ENCODE measurements at places on chromosomes 5 and 9.
A peak's percentile ranks its signal among the peaks of the same experiment; 100 is the strongest.

GRCh38 chr5:77751328-77752023 is 24.7 kb downstream of the TBCA start:
- no peak for DNase-seq

DNA sequence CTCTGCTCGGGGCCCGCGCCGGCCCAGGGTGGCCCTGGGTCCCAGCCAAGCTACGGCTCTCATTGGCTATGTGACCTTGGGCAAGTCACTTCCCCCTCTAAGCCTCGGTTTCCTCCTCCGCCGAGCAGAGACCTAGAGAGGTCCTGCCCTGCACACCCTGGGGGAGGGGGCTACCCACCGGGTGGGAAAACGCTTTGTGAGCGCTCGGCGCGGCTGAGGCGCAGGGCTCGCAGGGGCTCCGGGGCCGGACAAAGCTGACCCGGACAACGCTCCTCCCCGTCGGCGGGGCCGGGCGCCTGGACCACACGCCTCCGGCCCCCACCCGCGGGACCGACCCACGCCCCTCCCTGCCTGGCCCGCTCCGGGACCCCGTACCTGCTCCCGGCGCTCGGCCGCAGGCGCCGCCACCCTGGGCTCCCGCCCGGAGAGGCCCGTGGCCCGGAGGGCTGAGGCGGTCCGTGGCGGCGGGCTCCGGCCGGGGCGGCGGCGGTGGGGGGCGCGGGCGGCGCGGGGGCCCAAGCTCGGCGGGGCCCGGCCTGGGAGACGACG is 85.7 kb upstream of the MELK start:
- peak; percentile 87 for DNase-seq

DNA sequence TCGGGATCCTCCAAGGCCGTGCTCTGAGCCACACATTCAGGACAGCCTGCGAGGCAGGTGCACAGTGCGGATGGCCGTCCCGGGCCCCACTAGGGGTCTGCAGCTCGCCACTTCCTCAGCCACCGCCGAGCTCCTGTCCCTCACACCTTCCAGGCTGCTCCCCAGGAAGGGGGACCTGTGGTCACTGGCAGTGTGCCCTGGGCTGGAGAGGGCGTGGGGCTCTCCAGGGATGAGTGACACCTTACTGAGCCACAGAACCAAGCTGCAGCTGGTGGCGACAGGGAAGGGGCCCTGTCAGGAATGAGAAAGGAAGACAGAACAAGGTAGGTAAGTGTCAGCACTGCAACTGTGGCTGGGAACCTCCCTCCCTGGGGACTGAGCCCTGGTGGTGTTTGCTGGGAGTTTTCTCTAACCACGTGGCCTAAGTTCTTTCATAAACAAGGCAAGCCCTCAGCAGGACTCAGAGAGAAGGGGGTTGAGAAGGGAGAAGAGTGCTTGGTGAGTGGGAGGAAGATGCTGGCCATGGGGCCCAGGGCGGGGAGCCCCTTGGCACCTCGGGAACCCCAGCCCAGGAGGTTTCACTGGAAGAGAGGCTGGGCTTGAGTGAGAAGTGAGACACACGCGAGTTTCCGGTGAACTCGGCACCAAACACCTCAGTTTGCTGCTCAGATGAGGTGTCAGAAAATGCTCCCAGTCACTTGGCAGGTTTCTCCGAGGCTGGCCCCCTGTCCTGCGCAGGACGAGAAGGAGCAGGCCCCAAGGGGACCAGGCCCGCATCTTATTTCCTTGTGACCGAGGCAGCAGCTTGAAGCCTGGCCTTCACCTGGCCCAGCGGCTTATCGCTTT is 5.2 kb downstream of the IL13 start:
- DNase-seq, result peak; percentile 55

DNA sequence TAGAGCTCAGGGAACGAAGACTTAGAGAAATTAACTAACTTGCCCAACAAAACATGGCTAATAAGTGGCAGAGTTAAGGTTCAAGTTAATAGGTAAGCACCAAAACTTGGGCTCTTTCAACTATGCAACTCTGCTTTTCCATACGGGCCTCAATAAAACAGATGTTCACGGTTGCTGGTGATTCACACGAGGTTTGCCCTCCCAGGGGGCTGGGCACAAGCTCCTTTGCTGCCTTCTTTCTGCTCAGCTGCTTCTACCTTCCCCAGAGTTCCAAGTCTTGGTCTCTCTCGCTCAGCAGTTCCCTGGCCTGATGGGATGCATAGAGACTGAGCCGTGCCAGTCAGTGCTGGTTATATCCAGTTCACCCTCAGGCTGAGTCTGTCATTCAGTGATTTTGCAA is 217.9 kb downstream of the SREK1 start:
- DNase-seq, result no peak

DNA sequence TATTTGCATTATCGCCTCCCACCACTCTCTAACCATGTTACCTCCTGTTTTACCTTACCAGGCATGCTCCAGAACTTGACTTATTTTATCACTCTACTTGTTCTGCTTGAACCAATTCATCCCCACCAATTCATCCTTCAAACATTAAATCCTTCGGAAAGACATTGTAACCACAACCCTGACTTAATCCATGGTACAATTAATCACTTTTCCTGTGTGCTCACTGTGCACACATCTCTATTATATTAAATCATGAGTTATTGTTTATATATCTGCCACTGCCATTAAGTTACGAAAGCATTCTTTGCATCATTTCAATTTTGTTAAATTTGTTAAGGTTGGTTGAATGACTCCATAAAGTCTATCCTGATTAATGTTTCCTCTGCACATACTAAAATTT is 7.4 kb upstream of the C5orf46 start:
- no peak for DNase-seq

DNA sequence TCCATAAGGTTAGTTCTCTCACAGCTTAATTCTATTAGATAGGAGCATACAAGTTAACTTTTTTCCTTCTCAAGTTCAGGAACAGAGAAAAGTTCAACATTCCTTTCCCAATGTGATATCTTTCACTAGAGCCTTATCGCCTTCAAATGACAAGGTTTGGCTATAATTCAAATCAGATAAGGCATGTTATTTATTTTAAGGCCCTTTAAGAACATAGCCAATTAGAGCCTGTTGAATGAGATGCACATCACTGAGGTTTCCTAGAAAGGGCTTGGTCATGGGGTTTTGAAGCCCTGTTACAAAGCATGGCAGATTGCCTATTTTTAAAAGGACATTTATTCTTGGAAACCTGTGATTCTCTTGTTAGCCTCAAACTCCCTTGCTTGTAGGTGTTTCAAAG is 123.4 kb downstream of the BASP1 start:
- no peak for DNase-seq

- DNase-seq, result no peak
These were observed 207.1 kb downstream of the VPS13A start for GRCh38 chr9:77384406-77384805.

- DNase-seq, result no peak
These were observed 65.1 kb upstream of the CACNA1B start for GRCh38 chr9:137812356-137813023.

- no peak for DNase-seq
These were observed 20.0 kb downstream of the TMEFF1 start for GRCh38 chr9:100492952-100493351.

DNA sequence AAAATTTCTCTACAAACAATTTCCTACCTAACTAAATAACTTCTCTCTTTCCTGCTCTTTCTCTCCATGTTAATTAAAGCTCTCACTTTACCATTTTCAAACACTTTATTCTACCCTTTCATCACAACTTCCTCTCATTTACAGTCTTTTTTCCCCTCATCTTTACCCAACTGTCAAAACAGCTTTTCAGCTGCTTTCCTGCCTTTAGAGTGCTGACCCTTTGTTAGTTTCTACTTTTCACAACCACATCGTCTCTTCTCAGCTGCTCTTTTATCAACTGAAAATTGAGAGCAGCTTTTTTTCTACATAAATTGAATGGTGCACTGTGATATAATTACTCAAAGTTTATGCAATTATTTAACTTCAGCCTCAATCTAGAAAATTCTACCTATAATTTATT is 3.1 kb upstream of the HOMER1 start:
- no peak for DNase-seq

DNA sequence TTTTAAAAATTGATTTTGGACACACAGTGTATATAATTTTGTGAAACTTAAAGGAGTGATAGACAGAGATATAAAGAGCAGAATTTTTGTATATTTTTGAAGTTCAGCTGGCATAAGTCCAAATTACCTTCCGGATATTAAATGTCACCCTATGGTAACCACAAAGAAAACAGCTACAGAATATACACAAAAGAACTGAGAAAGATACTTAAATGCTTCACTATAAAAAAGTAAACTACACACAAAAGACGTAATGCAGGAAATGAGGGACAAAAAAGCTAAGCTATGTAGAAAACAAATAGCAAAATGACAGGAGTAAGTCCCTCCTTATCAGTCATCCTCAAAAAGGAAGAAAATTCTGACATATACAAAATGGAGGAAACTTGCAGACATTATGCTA is 29.4 kb downstream of the HACD4 start:
- DNase-seq, result no peak

- no peak for DNase-seq
These were observed 17.1 kb downstream of the DCANP1 start for GRCh38 chr5:135430135-135430437.

DNA sequence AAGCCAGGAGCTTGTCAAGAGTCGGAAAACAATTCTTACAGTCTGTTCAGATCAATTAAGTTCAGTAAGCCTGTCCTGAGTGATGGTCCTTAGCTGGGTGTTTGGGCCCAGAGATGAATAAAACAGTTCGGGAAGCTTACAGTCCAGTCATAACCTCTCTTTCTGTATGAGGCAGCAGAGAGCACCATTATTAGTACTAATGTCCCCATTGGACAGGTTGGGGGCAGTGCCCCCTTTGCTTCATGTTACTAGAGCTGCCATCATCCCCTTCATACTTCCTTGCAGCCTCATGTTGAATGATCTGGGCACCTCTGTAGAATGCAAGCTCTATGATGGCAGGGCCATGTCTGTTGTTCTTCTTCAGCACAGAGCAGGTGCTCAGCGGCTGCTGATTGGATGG is 9.8 kb downstream of the DOCK2 start:
- no peak for DNase-seq

DNA sequence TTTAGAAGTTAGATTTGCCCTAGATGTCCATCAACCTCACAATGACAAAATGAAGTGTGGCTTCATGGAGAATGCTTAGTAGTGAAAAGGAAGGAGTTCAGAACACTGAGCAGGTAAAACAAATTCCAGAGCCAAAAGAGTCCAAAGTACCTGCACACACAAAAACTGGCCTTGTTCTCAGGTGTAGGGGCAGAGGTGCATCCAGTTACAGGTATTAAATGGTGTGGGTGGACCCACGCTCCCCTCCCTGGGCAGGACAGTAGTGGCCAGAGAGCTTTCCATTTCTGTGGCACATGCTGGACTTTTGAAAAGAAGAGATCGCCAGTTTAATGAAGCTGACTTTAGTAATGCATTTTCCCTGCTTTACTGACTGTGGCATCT is 47.2 kb downstream of the SECISBP2 start:
- no peak for DNase-seq

DNA sequence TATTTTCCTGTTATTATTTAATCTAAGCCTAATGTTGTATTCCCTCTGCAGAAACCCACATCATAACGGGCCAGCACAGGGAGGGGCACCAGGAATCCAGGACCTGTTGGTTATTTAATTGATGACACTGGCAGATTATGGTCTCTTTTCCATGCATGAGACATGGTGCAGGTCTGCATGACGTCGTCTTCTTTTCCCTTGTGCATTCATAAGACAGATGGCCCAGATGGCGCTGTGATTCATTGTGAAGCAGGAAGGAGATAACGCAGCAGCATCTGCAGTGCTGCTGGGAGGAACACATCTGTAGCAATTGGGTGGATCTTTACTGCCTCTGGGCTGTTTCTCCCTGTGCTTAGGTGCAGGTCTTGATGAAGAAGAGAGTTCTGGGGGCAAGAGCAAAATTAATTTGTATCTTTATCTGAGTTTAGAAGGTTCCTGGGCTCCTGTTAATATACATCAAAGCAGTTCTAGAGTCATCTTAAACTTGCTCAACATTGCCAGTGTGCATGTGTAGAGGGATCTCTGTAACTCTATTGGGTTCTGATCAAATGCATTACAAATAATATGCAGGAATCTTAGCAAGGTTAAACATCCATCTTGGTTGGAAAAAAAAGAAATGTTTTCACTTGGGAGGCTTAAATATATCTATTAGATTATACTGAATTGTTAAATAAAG is 176.1 kb downstream of the PCSK1 start:
- DNase-seq, result peak; percentile 64

DNA sequence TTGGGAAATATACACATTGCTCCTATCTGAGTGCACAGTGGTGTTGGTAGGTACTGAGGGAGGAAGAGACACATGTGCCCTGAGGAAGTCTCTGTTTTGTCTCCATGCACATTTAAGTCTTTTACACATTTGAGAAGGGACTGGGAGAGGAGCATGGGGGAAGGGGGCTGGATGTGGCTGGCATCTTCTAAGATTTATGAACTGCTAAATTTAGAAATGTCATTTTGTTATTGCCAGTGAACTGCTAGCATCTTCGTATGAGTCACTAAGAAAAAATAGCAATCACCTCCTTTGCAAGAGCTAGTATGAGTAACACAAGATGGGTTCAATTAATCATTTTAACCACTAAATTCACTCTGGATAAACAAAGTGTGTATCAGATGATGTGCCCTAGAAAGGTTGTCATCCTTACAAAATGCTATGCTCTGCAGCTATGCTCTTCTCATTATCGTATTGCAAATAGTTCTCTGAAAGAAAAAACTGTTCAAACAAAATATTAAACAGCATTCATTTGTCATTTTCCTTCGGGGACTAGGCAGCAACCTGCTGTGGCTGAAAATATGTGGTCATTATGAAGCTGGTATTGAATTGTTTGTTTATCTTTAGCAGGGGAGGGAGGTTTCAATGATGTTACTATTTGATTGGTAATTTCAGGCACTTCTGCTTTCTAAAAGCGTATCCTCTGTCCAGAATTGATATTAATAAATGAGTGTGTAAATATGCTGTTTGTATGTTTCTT is 236.5 kb downstream of the DMRTA1 start:
- no peak for DNase-seq

GRCh38 chr5:59591162-59591561 is 302.4 kb downstream of the PDE4D start:
- DNase-seq, result no peak

DNA sequence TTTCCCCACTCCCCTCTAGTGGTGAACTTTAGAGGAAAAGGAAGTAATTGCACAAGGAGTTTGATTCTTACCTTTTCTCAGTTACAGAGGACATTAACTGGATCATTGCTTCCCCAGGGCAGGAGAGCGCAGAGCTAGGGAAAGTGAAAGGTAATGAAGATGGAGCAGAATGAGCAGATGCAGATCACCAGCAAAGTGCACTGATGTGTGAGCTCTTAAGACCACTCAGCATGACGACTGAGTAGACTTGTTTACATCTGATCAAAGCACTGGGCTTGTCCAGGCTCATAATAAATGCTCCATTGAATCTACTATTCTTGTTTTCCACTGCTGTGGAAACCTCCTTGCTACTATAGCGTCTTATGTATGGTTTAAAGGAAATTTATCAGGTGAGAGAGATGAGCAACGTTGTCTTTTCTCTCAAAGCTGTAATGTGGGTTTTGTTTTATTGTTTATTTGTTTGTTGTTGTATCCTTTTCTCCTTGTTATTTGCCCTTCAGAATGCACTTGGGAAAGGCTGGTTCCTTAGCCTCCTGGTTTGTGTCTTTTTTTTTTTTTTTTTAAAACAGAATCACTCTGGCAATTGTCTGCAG is 25.3 kb downstream of the SLC22A5 start:
- DNase-seq, result peak; percentile 82

- DNase-seq, result no peak
These were observed 7.3 kb downstream of the ANKH start for GRCh38 chr5:14864181-14864812.

GRCh38 chr5:113510836-113511451 is 2.5 kb upstream of the YTHDC2 start:
- DNase-seq, result peak; percentile 60

- peak; percentile 77 for DNase-seq
These were observed 48.2 kb downstream of the KIF2A start for GRCh38 chr5:62354028-62354874.

- DNase-seq, result peak; percentile 52
These were observed 326.5 kb downstream of the ZSWIM6 start for GRCh38 chr5:61658592-61659008.

Measured in NAMALWA (cell line).